Amniotic stem cell (primary cell): ENCODE measurements at places on chromosomes 12 and 14.

DNA sequence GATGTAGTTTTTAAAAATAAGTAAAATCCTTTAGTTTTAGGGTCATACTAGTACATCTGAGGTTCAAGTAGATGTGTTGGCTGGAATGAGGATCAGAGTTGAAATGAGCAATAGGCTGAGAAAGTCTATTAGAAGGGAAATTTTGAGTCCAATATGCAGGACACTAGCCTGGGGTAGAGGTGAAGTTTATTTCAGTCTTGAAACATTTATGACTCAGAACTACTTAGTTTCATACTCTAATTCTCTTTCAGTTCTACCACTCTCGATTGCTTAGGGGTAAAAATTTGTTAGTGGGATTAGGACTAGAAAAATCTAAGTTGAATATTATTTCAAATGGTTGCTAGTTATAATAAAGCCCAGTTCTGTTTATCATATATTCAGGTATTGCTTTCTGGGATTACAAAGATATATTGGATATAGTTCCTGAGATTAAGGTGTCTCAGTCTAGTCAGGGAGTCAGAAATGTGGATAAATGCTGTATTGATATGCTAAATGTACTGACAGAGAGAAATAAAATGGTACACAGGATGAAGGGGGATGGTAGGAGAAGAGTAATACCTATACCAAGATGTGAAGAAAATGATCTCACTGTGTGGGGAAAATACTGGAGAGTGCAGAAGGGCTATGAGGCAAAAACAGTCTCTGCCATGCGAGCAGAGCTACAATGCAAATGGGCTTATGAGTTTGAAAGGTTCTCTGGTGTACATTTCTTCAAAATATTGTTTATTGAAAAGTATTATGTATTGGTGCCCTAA, 395.8 kb upstream of the FBXO33 start:
- DNase-seq = no peak

DNA sequence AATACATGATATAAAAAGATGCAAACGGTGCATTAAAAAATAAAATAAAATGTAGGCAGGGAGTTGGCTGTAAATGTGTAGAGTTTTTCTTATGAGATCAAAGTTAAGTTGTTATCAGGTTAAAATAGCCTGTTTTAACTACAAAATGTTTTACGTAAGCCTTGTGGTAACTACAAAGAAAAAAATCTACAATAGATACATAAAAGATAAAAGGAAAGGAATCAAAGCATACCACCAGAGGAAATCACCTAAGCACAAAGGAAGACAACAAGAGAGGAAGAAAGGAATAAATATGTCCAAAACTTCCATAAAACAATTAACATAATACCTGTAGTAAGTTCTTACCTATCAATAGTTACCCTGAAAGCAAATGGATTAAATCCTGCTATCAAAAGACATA, 12.2 kb downstream of the NELL2 start:
- no peak for DNase-seq

- DNase-seq = no peak
Observed at GRCh38 chr12:24255920-24256665, 306.6 kb upstream of the SOX5 start.

DNA sequence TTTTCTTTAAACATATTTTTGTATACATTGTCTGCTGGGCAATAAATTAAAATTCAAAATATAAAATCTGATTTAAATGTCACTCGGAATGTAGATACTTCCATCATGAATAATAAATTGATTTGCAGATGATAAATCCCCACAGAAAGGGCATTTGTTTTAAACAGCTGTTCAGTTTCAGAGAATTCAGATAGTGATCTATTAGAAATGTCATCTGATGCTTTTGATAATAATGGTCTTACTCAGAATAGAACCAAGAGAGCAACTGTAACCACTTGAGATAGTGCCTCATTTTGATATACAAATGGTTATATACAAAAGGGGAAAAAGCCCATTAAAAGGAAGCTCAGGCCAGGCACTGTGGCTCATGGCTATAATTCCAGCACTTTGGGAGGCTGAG, 43.4 kb downstream of the CDK17 start:
- DNase-seq = no peak

DNA sequence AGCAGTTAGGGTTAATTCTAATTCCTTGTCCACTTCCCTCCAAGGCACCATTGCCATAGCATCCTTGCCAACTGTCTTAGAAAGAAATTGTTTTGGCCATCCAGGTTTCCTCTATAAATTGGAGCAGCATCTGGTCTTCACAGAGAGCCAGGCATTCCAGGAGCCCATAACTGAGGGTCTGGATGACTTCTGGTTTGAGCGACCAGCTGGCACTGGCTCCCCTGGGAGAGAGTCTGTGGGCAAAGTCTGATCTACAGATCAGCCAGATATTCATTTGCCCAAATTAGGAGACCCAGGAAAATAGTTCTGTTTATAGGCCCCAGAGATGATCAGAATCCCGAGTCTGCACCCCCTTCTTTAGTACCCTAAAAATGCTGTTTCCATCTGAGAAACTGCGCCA, 16.0 kb downstream of the VSX2 start:
- no peak for DNase-seq

GRCh38 chr12:55694651-55695050, 13.1 kb downstream of the ITGA7 start:
- no peak for DNase-seq

DNA sequence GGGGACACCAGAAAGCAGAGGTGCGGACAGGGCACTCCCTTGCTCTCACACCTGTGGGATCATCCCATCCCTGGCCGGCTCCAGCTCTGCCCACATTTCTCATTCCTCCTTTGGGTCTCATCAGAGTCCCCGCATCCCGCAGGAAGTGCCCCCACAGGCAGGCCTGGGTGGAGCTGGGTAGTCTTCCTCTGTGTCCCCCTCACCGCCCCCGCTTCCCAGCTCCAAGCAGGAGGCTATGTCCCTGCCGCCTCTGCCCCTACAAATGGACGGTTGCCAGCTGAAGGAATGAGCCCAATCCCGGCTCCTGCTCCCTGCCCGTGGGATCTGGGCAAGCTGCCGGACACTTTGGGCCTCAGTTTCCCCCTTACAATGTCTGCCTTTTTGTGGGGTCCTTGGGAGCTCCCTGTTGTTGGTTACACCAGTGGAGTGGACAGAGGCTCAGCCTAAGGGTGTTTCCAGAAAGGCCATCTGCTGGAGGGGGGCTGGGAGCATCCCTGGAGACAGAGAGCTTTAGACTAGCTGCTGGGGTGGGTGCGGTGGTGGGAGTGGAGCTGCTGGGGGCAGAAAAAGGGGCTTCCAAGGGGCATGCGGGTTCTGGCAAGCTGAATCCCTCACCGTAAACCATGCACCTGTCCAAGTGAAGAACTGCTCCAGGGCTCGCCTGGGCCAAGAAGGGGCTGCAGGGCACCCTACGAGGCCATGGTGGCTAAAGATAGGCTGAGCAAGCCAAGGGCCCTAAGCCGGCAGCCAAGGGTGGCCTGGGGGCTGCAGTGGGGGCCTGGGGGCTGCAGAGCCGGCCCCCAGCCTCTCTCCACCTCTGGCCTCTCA, 7.9 kb upstream of the GPR132 start:
- no peak for DNase-seq

DNA sequence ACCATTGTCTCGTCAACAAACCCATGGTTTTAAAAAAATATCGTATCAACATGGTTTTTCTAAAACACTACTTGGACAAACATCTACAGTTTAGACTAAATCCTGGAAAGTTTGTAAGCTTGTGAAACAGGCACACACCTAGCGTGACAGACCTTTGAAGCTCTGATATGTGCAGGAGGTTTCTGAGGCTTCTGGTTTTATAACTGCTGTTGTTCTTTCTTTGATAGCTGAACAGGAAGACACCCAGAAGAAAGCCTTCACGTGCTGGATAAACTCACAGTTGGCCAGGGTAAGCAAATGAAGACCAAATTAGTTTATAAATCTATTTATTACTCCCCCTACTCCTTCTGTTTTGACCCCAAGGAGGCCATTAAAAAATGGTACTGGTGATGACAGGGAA, 87.6 kb downstream of the SYNE2 start:
- no peak for DNase-seq

- no peak for DNase-seq
Observed at GRCh38 chr14:42110167-42110566, 503.5 kb downstream of the LRFN5 start.

DNA sequence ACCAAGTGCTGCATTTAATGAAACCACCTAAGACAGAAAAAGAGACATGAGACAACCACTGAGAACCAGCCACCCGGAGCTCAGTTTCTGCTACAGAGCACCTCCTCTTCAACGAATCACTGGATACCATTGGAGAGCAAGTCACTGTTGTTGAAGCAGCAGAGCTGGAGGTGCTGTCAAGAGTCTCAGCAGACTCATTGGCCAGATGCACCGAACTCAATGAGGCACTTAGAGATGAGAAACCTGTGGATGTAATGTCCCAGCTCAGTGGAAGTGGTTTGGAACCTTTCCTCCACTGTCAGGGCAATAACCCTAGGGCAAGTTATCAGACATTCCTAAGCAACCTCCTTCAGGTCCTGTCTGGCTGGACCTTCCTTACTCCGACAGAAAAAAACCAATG, 13.1 kb downstream of the NPC2 start:
- no peak for DNase-seq

GRCh38 chr12:106982229-106982628, 4.7 kb downstream of the MTERF2 start:
- no peak for DNase-seq

DNA sequence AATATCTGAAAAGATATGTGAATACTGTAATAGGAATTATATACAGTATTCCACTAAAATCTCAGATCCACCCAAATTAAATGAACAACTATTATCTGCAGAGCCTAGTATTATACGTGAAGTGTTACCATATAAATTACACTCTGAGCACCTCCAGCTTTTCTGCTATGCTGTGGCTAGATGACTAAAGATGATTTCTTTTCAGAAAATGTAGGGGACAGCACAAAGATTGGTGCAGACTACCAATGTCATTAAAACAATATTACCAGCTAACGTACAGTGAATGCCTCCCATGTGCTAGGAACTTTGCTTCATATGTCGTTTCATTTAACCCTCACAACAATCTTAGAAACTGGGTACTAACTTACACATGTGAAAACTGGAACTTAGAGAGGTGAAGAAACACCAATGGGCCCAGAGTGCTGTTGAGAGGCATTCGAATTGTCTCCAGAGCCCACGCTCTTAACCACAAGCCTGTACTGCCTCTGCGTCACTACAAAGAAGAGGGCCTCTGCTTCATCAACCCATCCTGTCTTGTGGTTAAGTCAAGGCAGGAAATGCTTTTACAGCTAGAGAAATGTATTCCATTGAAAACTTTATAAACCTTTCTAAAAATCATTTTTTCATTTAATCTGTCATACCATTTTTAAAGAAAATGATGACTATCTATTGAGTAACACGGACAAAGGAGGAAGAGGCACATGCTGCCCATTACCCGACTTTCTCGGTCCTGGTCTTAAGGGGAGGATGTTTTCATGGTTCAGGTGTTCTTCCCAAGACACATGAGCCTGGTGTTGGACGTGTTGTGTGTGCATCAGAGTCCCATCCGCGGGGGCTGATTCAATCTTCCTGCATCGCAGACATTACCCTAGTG, 1.3 kb downstream of the GPR65 start:
- DNase-seq = no peak

DNA sequence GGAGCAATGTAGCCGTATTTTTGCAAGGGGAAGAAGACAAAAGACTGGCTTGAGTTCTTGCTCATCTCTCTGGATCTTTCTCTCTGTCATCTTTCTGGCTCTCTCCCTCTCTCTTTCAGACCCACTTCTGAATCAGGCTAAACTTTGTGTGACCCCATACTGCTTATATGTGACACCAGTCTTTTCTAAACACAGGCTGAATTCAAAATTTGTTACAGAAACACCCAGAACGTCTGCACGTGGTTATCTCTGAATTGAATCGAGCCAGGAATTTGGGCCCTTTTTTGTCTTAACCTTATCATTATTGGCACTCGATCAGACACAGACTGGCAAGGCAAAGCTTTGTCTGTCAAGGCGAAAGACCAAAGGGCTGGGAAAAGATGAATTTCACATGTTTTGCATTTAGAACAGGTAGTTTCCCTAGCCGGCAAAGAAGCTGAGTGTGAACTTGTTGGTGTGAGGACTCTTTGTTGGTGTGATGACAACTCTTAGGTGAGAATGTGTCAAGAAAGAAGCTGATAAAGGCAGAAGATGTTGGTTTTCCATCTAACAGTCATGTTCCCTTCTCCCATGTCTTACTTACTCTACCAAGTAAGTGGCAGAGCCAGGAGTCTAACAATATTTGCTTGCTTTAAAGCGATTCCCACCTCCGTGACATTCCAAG, 150.2 kb upstream of the RFLNA start:
- no peak for DNase-seq

DNA sequence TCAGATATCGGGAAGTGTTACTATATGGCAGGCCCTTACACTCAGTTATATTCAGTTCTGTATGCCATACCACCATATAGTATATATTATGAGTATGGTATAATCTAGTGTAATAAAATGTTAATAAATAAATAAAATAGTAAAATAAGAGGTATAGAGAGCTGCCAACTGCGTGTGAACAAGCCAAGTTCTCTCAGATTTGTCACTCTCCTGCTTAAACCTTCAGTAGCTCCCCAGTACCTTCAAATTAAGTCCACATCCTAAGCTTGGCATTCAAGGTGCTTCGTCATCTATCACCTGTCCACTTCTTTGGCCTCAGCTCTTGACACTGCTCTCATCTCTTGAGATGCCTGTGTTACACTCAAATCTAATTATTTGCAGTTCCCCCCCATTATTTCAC, 12.8 kb upstream of the CREBL2 start:
- no peak for DNase-seq

- DNase-seq = no peak
Observed at GRCh38 chr12:76142305-76142704, 57.8 kb upstream of the NAP1L1 start.

DNA sequence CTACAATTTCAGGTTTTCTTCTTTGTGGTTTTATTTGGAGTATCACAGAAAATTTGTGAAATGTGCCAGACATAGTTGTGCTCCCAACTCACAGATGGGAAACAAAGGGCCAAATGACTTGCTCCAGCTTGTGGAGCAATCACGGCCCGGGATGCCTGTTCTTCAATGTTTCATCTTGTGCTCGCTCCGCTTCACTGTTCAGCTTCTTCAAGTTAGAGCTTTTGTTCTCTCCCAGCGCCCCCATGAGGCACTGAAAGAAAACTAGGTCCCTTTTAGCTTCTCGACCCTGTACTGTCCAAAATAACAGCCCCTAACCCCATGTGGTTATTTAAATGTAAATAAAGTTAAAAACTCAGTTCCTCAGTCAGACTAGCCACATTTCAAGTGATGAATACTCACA, 187.9 kb upstream of the STXBP6 start:
- no peak for DNase-seq

GRCh38 chr12:104704224-104704779, 247.6 kb downstream of the CHST11 start:
- no peak for DNase-seq

GRCh38 chr14:91115986-91116770, 2.3 kb downstream of the DGLUCY start:
- DNase-seq = no peak

DNA sequence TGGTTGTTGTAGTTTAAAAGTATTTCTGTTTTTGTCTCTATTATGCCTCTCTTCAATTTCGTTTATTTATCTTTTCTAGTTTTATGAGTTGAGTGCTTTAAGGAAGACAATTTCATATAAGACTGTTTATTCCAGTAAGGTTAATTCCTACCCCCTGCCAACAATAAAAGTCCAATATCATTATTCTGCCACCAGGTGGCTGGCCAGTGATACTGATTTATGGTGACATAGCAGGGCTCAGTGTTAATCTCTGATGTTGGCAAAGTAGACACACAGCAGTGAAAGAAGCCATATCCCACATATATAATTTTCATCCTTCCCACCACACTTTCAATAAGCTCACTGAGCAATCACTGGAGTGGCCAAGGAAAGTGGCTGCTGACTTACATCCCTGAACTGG, 69.0 kb upstream of the BMP4 start:
- DNase-seq = no peak
